ENCODE measurements at places on chromosomes 2 and 18. TPM values are rescaled to one million over a fixed set of nuclear protein-coding genes. Genes with fewer than 3 reads are reported as not detected.

DNA sequence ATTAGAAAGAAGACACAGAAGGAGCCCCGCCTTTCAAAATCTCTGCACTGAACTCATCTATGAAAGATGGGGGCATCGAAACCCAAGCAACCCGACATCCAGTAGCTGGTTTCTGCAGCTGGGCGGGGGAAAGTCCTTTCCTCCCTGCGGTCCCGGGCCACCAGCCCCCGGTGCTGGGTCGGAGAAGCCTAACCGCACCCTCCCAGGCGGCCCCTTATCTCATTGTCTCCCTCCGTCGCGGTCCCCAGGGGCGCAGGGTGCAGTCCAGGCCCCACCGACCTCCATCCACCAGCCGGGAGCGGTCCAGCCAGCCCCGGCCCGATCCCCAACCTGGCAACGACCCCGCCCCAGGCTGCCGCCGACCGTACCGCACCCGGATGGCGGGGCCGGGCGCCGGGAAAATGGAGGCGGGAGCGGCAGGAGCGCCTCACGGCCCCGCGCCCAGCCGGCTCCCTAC is 452 bp downstream of the RAPH1 start:
- no peak for DNase-seq
- peaks cover 7% of the 10 kb centered on the region for H3K36me3 ChIP-seq
- peak overlapping the region; percentile 72 for H3K4me3 ChIP-seq
- H3K27me3 ChIP-seq, result peaks cover 79% of the 10 kb centered on the region
- H3K4me1 ChIP-seq, result peaks cover 15% of the 10 kb centered on the region
- H3K27ac ChIP-seq, result no peak overlapping the region

GRCh38 chr2:59654710-59655109 is 898.7 kb downstream of the BCL11A start:
- H3K36me3 ChIP-seq, result no peaks in the 10 kb centered on the region
- DNase-seq, result no peak
- no peaks in the 10 kb centered on the region for H3K4me1 ChIP-seq
- peaks cover 2% of the 10 kb centered on the region for H3K27me3 ChIP-seq
- H3K27ac ChIP-seq, result no peak overlapping the region

DNA sequence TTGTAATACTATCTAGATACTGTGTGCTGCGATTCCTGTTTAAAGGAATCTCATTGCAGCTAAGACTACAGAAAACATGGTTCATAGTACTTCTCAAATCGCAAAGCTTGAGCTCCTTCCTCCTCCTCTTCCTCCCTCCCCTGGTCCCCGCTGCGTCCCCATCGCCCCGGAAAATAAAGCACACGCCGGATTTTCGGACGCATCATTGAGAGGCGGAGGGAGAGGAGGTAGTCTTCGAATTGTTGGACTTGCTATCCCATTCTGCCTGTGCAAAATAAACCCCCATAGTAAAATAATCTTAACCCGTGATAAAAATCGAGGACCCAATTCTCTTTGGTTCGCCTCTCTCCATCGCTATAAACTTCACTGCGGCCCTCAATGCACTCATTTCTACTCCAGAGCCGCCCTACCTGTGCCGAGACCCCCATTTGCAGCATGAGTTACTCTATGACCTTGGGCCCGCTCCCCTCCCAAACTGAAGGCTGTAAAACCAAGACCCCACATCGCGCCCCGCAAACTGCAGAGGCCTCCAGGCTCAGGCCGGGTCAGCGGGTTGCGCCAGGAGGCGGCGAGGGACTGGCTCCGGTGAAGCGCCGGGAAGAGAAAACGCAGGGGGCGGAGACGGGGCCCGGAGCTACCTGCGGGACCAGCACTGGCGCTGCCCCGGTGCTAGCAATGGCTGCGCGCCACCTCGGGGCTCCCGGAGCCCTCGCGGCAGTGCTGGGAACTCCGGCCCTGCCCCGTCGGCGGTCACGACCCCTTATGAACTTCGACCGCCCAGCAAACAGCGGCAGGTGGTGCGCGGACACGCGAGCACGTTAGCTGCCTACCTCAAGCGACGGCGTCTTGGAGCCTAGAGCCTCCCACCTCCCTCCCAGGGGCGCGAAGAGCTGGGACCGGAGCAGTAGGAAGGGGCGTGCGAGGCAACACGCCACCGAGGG is 649 bp downstream of the ESCO1 start:
- peaks cover 2% of the 10 kb centered on the region for H3K36me3 ChIP-seq
- peak overlapping the region; percentile 97 for H3K4me3 ChIP-seq
- H3K27ac ChIP-seq, result peak overlapping the region; percentile 97
- no peaks in the 10 kb centered on the region for H3K27me3 ChIP-seq

Gene CCDC88A
- total RNA-seq, result 19.5 TPM

Gene RBKS
- total RNA-seq, result 2.3 TPM

Gene ACOXL
- total RNA-seq, result not detected

Gene DNAH6
- 1.0 TPM for total RNA-seq

Gene MALL
- not detected for total RNA-seq

Gene GCG
- total RNA-seq, result not detected

All from activated naive CD8-positive, alpha-beta T cell treated with anti-CD3 and anti-CD28 coated beads, Interleukin-2, amount 10 ng/mL, durations not matched to agents 7 days and 5 days (primary cell).